ENCODE measurements at places on chromosomes 12 and 14. TPM values are rescaled to one million over a fixed set of nuclear protein-coding genes. Genes with fewer than 3 reads are reported as not detected.

DNA sequence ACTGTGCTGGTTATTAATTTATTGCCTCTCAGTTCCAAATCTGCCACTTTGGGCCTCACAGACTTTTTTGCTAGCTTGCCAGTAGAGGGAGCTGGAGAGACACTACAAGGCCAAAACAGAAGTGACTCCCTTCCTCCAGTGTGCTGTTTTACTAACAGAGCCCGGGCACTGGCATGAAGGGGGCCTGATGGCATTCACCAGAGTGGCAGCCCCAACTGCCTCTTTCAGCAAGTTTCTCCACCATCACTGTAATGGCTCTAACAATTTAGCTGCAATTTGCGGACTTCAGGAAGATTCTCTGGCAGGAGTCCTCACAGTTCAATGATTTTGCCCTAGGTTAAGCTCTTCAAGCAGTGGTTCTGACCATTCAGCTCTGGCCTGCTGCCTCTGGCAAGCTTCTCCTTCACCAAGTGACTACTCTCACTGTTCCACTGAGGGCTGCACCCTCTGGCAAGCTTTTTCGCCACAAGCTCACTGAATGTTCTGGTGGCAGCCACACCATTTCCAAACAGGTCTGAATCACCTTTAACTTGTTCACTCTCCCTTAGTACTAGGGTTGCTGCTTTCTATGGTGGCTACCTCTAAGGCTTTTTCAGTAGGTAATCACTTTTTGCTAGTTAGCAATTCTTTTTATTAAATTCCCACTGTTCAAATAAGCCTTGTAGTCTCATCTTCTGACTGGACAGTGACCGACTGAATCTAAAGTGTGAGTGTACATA, 104.9 kb downstream of the ZC3H14 start:
- no peaks in the 10 kb centered on the region for H3K27me3 ChIP-seq
- no peaks in the 10 kb centered on the region for H3K4me1 ChIP-seq
- DNase-seq, result peak; percentile 64
- no peak overlapping the region for H3K4me3 ChIP-seq
- H3K36me3 ChIP-seq, result no peaks in the 10 kb centered on the region

DNA sequence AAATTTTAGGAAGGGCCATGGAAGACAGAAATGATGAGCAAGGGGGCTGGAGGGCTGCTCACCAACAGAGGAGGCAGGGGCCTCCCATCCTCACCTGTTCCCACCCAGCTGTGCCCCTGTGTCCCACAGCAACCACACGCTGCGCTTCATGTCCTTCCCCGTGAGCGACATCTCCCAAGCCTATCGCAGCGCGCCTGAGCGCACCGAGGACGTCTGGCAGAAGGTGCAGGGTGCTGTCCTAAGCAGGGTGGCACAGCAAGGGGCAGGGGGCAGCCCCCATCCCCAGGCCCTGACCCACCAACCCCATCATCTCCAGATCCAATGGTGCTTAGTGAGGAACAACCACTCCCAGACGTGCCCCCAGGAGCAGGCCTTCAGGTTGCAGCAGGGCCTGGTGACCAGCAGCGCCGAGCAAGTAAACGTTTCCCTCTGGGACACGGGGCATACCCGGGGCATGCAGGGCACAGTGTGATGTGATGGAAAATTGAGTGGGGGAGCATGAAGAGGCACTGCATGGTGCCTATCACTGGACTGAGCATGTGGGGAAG, 8.1 kb downstream of the CARMIL3 start:
- H3K36me3 ChIP-seq, result no peaks in the 10 kb centered on the region
- no peak overlapping the region for H3K4me3 ChIP-seq
- no peak for DNase-seq
- H3K27ac ChIP-seq, result no peak overlapping the region

GRCh38 chr12:24470050-24470449, 478.9 kb downstream of the BCAT1 start:
- DNase-seq, result no peak
- no peak overlapping the region for H3K4me3 ChIP-seq
- no peaks in the 10 kb centered on the region for H3K4me1 ChIP-seq
- H3K27ac ChIP-seq, result no peak overlapping the region
- no peaks in the 10 kb centered on the region for H3K36me3 ChIP-seq
- H3K27me3 ChIP-seq, result no peaks in the 10 kb centered on the region

- H3K27ac ChIP-seq, result no peak overlapping the region
- H3K4me1 ChIP-seq, result no peaks in the 10 kb centered on the region
- peaks cover 7% of the 10 kb centered on the region for H3K27me3 ChIP-seq
- H3K4me3 ChIP-seq, result no peak overlapping the region
- H3K36me3 ChIP-seq, result no peaks in the 10 kb centered on the region
- DNase-seq, result no peak
Observed at GRCh38 chr12:26319511-26319910, 124.1 kb downstream of the SSPN start.

The KRT72 gene
- total RNA-seq, result 0.40 TPM

The CMTM5 gene
- not detected for total RNA-seq

GRCh38 chr14:93720981-93721483, 67.3 kb downstream of the PRIMA1 start:
- H3K36me3 ChIP-seq, result no peaks in the 10 kb centered on the region
- no peak overlapping the region for H3K27ac ChIP-seq
- DNase-seq, result no peak
- H3K4me1 ChIP-seq, result no peaks in the 10 kb centered on the region
- no peak overlapping the region for H3K4me3 ChIP-seq
- H3K27me3 ChIP-seq, result no peaks in the 10 kb centered on the region

- DNase-seq, result no peak
- no peaks in the 10 kb centered on the region for H3K27me3 ChIP-seq
- no peak overlapping the region for H3K27ac ChIP-seq
- no peak overlapping the region for H3K4me3 ChIP-seq
- no peaks in the 10 kb centered on the region for H3K36me3 ChIP-seq
- no peaks in the 10 kb centered on the region for H3K4me1 ChIP-seq
Observed at GRCh38 chr14:90523961-90524875, 127.4 kb downstream of the CALM1 start.

- peak; percentile 16 for DNase-seq
- H3K4me1 ChIP-seq, result peaks cover 16% of the 10 kb centered on the region
- H3K4me3 ChIP-seq, result no peak overlapping the region
- H3K36me3 ChIP-seq, result no peaks in the 10 kb centered on the region
- peaks cover 8% of the 10 kb centered on the region for H3K27me3 ChIP-seq
Observed at GRCh38 chr12:14576896-14577295, 9.2 kb upstream of the PLBD1 start.

The TBC1D30 gene
- 0.05 TPM for total RNA-seq

- no peak overlapping the region for H3K4me3 ChIP-seq
- DNase-seq, result no peak
- H3K36me3 ChIP-seq, result no peaks in the 10 kb centered on the region
- no peak overlapping the region for H3K27ac ChIP-seq
Observed at GRCh38 chr12:40378691-40379090, 153.9 kb downstream of the LRRK2 start.

The SMCO2 gene
- 0.61 TPM for total RNA-seq

DNA sequence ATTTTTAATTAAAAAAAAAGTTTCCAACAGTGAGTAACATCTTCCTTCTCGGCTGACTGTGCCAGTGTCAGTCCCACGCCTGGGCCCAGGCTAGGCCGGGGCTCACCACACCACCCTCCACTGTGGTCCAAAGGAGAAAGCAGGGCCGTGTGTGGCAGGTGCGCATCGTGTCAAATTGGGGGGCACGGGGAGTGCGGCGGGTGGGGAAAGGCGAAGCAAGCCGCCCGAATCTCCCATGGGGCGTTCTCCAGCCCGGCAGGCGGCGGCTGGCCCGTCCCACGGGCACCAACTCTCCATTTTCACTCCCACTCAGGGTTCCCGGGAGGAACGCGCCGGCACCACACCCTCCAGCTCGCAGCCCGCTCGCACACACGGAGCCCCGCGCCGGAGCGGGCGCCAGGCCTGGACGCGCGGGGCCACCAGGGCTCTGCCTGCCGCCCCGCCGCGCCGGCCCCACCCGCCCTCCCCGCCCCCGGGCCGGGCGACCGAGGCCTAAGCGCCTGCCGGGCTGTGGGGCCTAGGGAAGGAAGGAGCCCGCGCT, 604 bp downstream of the EEA1 start:
- peaks cover 2% of the 10 kb centered on the region for H3K27me3 ChIP-seq
- H3K4me3 ChIP-seq, result peak overlapping the region; percentile 84
- H3K4me1 ChIP-seq, result peaks cover 29% of the 10 kb centered on the region
- H3K36me3 ChIP-seq, result peaks cover 5% of the 10 kb centered on the region
- DNase-seq, result peak; percentile 51

GRCh38 chr14:78710963-78711362, 540.8 kb downstream of the NRXN3 start:
- H3K4me1 ChIP-seq, result no peaks in the 10 kb centered on the region
- no peak for DNase-seq
- no peak overlapping the region for H3K27ac ChIP-seq
- H3K27me3 ChIP-seq, result no peaks in the 10 kb centered on the region

GRCh38 chr12:3704512-3705353, 48.2 kb downstream of the CRACR2A start:
- no peak overlapping the region for H3K4me3 ChIP-seq
- H3K4me1 ChIP-seq, result peaks cover 13% of the 10 kb centered on the region
- H3K36me3 ChIP-seq, result peaks cover 26% of the 10 kb centered on the region
- H3K27ac ChIP-seq, result peak overlapping the region; percentile 68

DNA sequence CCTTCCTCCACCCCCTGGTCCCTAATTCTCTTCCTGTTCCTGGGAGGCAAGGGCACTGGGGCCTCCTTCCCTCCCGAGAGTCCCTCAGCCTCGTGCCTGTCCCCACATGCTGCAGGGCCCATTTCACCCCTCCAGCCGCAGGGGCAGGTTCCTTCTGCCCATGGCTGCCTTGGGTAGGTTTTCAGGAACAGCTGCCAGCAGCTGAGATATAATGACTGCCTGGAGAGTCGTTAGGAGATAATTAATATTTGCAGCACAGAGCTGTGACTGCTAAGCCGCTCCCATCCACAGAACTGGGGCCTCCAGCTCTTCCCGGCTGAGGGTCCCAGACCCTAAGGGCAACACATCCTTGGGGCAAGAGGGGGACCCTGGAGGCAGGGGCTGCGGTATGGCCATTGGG, 211.9 kb upstream of the LHX5 start:
- H3K27ac ChIP-seq, result peak overlapping the region; percentile 43
- H3K4me3 ChIP-seq, result no peak overlapping the region
- H3K36me3 ChIP-seq, result no peaks in the 10 kb centered on the region
- H3K27me3 ChIP-seq, result no peaks in the 10 kb centered on the region
- DNase-seq, result no peak

The SLCO1B1 gene
- total RNA-seq, result not detected

DNA sequence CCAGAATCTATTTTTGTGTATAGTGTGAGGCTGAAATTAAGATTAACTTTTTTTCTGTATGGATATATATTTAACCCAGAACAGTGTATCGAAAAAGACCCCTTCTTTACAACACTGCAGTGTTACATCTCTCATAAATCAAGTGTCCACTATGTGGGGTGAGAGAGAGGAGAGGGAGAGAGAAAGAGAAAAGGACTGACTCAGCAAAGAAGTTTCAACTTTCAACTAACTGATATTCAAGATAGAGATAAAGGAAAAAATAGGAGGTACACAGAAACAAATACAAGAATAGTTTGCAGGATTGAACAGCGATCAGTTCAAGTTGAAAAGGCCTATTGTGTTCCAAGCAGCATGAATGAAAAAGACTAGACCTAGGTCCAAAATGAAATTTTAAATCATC, 126.7 kb upstream of the NEDD1 start:
- H3K27ac ChIP-seq, result no peak overlapping the region
- no peaks in the 10 kb centered on the region for H3K4me1 ChIP-seq

- H3K27me3 ChIP-seq, result peaks cover 43% of the 10 kb centered on the region
- DNase-seq, result no peak
- no peaks in the 10 kb centered on the region for H3K4me1 ChIP-seq
- peaks cover 1% of the 10 kb centered on the region for H3K36me3 ChIP-seq
- peak within 1 kb of the TSS; percentile 49 for H3K4me3 ChIP-seq
- H3K27ac ChIP-seq, result peak within 1 kb of the TSS; percentile 20
Observed at GRCh38 chr12:85280165-85280983, at the start of gene ALX1. Gene ALX1, plus strand, starts transcription at chr12:85280220. Its CDS starts 42 bp downstream, at chr12:85280262.

The ARHGDIB gene
- total RNA-seq, result 1,576 TPM
